ENCODE measurements at places on chromosomes 13 and 19.
A peak's percentile ranks its signal among the peaks of the same experiment; 100 is the strongest.

GRCh38 chr19:1066251-1066747 is 668 bp upstream of the ARHGAP45 start:
- DNase-seq = no peak

- no peak for DNase-seq
Measured at GRCh38 chr19:49690079-49690655, 749 bp upstream of the CPT1C start.

- no peak for DNase-seq
Measured at GRCh38 chr13:77820431-77821149, 98.0 kb downstream of the EDNRB start.

GRCh38 chr13:80374444-80374843 is 33.5 kb upstream of the SPRY2 start:
- DNase-seq = no peak

GRCh38 chr13:107170270-107170931 is 602.5 kb upstream of the ARGLU1 start:
- DNase-seq = no peak

- DNase-seq = no peak
Measured at GRCh38 chr19:37990362-37990761, 83.4 kb downstream of the SIPA1L3 start.

GRCh38 chr19:35861640-35862160 is 5.0 kb downstream of the KIRREL2 start:
- DNase-seq = no peak

DNA sequence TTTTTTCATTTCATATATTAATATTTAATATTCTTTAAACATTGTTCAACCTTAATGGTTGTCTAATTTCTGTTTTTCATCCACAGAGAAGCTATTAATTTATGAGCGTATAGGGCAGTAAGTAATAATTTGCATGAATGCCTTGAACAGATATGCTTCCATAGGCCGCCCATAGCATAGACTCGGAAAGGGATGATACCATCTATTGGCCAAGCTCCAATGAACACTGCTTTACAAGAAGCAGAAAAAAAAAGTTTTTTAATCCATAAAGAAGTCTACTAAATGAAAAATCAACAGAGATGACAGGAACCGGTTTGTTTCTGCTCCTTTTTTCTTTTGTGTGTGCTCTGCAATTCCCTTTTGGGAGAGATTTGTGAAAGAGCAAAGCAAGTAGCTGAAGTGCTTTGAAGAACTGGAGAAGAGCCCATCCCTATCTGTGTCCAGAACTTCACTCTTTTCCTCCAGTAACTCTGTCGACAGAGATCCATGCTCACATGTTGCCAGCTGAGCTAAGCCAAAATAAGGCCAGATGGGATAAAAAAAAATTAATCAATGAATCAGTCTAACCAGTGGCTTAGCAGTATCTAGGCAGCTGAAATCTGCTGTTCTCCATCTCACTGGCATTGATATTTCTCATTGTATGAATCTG is 215.9 kb upstream of the SOX21 start:
- DNase-seq = no peak

DNA sequence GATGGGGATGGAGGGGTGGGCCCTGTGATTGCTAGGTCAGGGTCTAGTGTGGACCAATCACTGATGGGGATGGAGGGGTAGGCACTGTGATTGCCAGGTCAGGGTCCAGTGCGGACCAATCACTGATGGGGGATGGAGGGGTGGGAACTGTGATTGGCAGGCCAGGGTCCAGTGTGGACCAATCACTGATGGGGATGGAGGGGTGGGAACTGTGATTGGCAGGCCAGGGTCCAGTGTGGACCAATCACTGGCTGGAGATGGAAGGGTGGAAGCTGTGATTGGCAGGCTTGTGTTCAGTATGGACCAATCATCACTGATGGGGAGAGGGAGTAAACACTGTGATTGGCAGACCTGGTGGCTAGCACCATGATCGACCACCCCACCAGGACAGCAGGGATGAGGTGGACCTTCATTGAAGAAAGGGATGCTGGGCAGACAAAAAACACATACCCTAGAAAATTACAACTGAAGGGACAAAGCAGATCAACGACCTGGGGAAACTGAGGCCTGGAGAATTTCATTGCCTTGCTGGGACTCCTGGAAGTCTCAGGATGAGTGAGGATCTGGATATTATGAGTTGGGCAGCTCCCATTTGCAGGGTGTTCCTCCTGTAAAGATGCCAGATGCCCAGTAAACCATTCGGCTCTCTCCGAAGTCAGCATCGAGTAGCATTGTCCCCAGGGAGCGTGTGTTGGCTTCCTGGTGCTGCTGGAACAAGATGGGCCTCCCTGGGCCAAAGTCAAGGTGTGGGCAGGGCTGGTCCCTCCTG is 15.5 kb downstream of the TMPRSS9 start:
- DNase-seq = no peak

DNA sequence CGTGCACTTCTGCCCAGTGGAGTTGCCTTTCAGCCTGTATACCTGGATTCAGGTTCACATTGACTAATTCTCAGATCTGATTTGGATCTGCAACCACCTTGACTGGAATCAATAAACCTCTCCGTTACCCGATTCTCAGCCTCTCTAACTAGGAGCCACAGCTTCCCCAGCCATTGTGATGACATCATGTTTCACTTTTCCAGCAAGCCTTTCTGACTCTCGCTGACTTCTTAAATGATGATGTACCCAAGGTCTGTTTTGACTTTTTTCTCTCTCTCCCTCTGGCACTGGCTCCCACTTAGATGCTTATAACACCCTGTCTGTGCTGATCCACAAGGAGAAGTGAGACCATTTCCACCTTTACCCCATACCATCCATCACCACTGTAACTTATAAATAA is 13.5 kb upstream of the FAM124A start:
- DNase-seq = no peak

DNA sequence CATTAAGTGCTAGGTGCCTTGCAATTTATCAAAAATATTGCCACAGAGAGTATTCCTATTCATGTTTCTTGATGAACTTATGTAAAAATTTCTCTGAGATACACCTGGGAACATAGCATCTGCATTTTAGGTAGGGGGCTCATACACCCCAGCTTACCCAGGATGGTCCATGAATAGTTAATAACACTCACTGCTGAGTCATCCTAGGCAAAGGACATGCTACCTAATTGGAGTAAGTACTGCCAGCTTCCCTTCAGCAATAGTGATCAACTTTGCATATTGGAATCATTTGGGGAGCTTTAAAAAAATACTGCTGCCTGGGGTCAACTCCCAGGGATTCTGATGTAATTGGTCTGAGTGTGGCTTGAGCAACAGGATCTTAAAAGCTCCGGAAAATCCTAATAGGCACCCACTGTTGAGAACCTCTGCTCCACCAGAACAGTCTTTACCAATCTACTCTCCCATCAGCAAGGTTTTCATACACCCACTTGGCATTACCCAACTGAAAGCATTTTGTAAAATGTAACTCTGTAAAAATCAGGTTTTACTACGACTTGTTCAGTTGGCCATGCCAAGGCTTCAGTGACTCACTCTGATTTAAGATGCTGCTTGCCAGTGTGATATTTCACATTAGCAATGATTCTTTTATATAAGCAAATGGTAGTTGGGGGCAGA is 67.2 kb upstream of the FNDC3A start:
- no peak for DNase-seq

- peak; percentile 85 for DNase-seq
Measured at GRCh38 chr19:8578642-8579265, 1.5 kb upstream of the MYO1F start.

DNA sequence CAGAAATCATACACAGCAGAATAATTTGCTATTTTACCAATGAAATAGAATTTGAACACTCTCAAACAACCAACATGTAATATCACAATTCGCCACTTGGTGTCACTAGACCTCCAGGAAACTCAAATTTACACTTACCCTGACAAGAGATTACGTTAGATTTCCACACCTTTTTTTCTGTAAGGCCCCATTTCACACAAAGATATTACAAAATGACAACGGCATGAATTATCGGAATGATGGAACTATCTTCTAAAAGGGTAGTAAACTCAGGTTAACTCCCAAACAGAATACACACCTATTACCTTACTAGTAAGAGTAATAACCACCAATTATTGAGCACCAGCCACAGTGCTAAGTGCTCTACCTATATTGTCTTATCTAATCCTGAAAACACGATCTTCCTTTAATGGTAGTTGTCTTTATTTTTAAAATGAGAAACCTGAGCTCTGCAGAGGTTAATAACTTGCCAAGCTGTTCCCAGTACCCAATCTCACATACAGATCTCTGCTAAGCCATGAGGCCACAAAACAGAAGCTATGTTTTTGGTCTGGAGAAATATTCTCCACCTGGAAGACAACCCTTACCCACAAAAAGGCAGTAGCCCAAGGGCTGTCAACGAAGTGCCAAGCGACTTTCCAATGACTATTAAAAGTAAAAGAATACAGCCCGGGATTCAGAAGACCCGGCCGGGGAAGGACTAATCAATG is 152.4 kb downstream of the DCLK1 start:
- peak; percentile 19 for DNase-seq

DNA sequence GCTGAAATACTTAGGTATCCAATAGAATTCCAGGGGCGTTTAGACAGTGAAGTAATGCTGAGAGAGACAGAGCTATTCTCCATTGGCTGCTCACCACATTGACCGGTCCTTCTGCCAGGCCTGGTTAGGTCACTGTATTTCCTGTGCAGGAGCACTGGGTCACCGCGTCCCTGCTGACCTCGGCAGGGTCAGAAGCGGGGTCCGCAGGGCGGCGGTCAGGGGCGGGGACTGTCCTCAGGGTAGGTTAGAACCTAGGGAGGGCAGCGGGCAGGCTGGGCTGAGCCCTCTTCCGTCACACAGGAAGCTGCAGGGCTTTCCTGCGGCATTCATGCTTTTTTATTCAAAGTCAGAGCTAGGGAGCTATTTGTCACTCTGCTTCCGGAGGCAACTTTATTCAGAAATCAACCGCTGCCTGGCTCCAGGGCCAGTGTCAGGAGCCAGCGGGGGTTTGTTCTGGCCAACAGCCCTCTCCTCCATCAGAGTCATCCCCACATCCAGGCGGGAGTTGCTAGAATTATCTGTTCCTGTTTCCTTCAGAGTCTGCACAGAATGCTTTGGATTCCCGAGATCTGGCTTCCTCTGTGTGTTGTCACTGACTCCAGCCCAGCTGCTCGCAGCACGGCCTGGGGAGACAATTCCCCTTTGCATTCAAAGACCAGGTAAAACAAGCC is 81.2 kb upstream of the WASF3 start:
- DNase-seq = no peak

- no peak for DNase-seq
Measured at GRCh38 chr13:71851498-71852409, 15.2 kb downstream of the DACH1 start.

DNA sequence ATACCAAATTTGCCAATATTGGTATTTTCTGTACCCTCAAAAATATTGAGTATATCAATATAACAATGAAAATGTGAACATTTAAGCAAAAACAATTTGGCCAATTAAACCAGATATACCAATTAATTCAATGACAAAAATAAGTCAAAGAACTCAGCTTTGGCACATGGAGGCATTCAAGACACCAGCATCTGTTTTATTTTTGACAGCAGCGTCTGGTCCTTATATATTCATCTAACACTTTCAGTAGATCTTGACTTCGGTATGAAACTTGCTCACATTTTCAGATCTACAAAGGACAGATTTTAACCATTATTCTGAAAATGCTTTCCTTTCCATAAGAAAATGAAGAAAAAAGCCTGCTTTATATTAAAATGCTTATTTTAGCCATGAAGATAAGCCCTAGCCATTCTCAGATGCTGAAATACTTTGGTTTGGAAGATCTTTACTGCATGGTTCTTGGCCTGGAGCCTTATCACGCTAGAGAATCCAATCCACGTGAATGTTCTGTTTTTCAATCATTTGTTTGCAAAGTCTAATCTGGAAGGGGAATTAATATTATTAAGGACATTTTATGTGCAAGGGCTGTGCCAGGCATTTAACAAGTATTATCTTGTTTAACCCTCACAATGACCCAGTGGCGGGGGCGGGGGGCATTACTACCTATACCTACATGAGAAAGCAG is 132.2 kb downstream of the DLEU7 start:
- DNase-seq = no peak

DNA sequence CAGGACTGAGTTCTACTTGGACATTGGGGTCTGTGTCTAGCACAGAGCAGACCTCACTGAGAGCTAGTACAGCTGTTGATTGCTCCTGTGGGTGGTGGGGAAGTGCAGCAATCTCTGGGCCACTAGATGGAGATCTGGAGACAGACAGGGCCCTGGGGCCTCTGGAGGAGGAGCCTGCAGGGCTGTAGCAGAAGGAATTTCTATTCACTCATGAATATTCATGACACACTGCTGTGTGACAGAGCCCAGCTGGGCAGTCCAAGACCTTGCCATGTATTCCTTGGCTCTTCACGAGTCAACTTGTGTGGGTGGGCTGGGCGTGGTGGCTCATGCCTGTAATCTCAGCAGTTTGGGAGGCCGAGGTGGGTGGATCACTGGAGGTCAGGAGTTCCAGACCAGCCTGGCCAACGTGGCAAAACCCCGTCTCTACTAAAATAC is 37.5 kb downstream of the SUGP2 start:
- DNase-seq = peak; percentile 7

DNA sequence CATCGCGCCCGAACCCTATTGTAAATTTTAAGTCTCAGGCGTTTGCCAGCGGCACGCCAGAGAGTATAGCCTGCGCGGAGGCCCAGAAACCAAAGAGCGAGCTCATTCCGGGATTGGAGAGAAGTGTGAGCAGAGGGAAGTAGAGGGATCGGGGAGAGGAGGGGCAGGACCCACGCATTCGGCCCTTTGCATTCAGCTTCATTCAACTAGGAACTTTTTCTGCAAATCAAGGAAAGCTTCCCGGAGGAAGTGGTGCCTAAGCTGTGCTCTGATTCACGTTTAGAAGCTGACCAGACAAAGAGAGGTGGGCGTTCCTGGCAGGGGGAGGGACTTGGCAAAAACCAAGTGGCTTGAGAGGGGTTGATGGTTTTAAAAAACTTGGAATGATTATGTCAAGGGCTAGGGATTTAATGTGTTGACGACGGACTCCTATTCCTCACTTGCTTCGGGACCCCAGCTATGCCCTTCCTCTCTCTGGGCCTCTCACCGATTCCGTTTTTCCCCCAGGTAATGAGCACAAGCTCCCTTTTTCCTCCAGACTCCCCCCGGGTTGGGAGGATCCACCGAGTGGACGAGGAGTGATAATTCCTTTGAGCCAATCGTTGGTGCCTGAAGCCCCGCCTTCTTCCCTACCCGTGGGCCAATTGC is 811 bp upstream of the PRMT1 start:
- peak; percentile 75 for DNase-seq

GRCh38 chr19:11286312-11286974 is 9.5 kb upstream of the TSPAN16 start:
- DNase-seq = no peak

GRCh38 chr13:37701972-37702371 is 103.4 kb upstream of the POSTN start:
- no peak for DNase-seq

- no peak for DNase-seq
Measured at GRCh38 chr13:97437729-97438128, 3.8 kb downstream of the RAP2A start.

- no peak for DNase-seq
Measured at GRCh38 chr19:5818594-5818993, 13.7 kb downstream of the NRTN start.

GRCh38 chr19:45404557-45405434 is at the start of gene PPP1R13L:
Gene PPP1R13L, minus strand, starts transcription at chr19:45405069. Its CDS starts 6,751 bp downstream, at chr19:45398318.
- DNase-seq = peak; percentile 58

Measured in stimulated activated CD4-positive, alpha-beta T cell treated with anti-CD3 and anti-CD28 coated beads, Interleukin-4, amount 100 ng/mL, for 24 hours (primary cell).